ENCODE measurements at places on chromosomes 5 and 9. TPM values are rescaled to one million over a fixed set of nuclear protein-coding genes. Genes with fewer than 3 reads are reported as not detected.

- DNase-seq: no peak
These were observed 81.5 kb upstream of the ARAP3 start for GRCh38 chr5:141763541-141763940.

DNA sequence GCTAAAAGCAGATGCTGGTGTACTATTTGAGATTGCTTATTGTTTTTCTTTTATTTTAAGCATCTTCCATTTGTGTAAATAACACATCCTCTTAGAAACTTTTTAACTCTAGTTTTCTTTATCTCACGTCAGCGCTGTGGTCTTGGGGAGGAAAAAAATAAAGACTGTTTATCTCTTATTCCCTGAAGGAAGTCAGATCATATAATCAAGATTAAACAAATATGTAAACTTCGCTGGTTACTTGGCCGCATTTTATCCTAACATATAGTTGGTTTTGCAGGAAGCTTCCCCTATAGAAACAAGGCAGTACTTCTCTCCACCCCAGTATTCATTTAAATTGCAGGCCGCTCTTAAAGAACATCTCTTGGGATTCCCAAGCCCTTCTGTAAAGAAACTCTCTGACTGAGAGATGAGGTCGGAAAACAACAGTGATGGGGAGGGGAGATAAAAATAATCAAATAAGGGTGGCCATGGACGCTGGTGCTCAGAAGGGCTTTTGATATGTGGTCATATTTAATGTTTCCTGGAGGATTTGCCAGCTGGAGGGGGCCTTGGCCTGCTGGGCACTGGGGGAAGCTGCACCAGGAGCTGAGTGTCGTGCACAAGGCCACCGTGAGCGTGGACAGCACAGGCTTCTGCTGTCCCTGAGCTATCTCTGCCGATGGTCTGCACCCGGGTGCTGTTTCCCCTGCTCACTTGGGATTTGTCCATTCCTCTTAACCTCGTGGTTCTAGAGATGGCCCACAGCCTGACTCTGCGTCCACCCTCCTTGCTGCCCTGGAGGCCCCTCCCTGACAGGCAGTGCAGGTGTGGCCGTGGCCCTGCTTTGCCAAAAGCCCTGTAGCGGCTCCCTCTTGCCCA is 23.8 kb downstream of the NEURL1B start:
- no peak for DNase-seq

The SPOCK1 gene
- total RNA-seq: 0.40 TPM

DNA sequence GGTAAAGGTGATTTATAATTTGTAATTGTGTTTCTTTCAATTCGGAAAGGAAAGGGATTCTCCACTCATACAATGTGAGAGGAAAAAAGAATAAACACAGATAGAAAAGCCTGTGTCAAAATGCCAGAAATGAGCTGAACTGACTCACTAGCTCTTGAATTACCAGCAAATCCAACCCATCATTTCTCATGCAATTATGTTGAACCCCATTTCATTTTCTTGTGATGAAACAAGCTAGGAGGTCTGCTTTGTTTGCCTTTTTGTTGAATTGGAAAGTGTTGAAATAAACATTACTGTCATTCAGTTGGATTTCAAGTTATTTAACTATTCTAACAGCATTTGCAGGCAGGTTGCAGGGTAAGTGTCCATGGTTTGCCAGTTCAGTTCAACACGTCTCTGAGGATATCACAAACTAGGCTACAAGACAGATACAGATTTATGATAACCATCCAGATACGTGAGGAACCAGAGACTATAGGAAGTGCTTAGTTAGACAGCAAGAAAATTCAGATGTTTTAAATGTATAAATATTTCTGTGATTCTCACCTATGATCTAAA is 547.2 kb downstream of the MAT2B start:
- no peak for DNase-seq

DNA sequence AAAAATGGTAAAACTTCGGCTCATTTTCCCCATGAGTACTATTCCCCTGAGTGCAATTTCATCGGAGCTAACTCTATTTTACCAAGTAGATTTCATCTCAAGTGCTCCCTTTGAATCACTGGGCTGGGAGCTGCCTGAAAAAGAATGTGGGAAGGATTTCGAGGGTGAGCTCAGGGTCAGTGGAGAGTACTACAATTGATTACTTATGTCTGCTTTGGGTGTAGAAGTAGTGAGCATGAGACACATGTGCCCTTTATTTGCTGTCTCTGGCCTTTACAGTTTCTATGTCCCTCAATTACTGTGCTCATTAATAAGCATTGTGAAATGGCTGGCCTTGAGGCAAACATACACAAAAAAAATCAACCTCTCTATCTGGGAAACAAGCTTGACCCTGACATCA is 172.7 kb upstream of the RFX3 start:
- no peak for DNase-seq

The PCDHGA9 gene
- total RNA-seq: 0.65 TPM

Data from left lobe of liver (tissue), 2 donors.